Bone marrow (tissue), 2 donors: ENCODE measurements at places on chromosomes 1 and 21.

DNA sequence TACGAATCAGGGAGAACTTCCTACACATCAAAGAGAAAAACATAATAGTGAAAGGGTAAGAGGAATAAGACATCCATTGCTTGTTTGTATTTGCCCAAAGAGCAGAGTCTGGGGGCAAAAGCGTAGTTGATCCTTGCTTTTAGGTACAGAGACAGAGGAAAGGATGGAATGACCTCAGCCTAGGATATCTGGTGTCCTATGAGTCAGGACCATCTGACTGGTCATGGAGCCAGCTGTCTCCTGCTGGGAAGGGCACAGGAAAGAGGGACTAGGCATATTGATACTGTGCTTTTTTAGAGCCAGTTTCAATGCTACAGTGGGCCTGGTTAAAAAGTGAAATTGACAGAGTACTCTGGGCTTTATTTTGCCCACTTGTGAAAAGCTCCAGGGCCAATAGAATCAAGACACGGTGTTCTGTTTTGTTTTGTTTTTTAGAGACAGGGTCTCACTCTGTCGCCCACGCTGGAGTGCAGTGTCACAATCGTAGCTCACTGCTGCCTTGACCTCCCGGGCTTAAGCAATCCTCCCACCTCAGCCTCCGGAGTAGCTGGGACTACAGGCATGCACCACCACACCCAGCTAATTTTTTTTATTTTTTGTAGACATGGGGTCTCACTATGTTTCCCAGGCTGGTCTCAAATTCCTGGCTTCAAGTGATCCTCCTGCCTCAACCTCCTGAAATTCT, 3.2 kb downstream of the PLEKHO1 start:
- DNase-seq: no peak

GRCh38 chr1:21605964-21606705, 63.0 kb downstream of the RAP1GAP start:
- no peak for DNase-seq

DNA sequence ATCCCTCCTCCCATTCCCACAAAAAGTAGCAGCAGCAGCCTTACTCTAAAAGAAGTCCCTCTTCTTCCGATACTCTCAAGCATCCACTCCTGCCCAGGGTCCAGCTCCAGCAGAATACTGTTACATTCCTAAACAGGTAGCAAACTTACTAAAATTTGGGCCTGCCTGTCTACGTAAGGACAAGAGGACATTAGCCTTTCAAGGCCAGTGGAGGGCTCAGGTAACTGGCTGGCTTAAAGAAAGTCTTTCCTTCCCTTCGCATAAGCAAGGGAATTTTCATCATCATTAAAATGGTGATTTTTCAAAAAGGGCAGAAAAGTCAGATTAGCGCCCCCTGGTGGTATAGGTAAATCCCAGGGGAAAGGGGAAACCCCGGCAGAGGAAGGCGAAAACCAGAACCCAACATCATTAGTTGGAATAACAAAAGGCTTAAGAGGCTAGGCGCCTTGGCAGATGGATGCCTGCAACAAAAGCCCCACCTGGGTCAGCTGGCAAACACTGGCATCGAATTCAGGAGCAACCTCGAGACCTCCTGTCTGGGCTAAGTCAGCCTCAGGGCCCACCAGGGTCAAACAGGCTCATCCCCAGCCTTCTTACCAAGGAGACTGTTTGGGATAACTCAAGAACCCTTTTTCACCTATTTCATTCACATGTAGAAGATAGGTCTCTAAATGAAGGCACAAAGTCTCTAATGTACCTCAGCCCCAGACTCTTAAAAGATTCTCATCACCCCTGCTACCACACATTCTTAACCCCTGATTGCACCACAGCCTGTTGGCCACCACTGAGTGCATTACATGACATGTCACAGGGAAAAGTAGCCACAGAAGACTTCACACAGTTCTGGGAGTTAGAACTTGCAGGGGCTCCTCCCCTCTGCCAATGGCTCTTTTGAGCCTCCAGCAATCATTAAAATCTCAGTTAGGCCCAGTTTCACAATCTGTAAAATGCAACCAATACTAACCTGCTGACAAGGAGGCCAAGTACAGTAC, 36.7 kb downstream of the ERI3 start:
- DNase-seq: no peak

GRCh38 chr1:82819234-82819633, 1018.5 kb downstream of the ADGRL2 start:
- DNase-seq: no peak

GRCh38 chr1:15515022-15515663, 8.9 kb downstream of the CASP9 start:
- no peak for DNase-seq

DNA sequence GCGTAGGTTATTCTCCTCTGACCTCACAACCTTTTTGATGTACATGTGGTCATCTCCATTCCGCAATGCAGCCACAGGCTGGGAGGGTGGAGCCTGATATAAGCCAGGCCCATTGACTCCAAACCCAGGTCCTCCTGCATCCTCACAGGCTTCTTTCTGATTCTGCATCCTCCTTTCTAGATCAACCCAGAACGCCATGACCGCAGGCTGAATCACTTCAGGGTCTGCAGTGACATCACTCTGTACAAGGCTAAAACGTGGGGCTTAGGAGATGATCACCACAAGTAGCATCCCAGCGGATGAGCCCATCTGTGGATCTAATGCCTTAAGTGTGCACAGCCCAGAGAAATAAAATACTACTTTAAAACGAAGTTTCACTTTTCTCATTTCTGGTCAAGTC, 16.1 kb downstream of the EBNA1BP2 start:
- DNase-seq: no peak

GRCh38 chr1:103779932-103780331, 30.2 kb downstream of the AMY1C start:
- DNase-seq: no peak

DNA sequence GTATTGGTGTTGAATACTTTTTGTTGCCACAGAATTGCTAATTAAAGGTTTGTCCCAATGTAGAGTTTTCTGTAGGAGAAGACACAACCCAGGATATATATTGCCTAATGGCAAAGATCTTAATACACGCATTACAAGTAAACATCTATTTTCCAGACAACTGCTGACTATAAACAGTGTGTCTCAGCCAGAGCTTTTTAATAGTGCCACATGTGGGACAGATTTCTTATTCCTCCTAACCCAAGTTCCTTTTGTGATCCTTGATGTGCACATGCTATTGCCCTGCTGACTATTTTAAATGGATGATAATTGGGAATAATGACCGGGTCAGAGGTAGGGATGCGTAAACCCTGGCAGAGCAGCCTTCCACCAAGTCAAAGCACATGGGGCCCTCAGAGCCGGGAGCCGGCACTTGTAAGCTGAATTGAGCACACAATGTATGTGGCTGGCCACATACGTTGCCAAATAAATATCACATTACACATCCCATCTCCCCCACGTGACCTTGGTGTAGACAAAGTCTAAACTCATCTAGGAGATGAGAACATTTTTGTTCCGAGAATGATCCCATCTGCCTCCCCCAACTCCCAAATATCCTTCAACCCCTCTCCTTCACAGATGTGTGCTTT, 209.8 kb upstream of the NFIA start:
- no peak for DNase-seq

GRCh38 chr1:59316497-59317128, 19.7 kb downstream of the FGGY start:
- DNase-seq: no peak

GRCh38 chr1:151526735-151527525, 13.2 kb upstream of the TUFT1 start:
- no peak for DNase-seq

DNA sequence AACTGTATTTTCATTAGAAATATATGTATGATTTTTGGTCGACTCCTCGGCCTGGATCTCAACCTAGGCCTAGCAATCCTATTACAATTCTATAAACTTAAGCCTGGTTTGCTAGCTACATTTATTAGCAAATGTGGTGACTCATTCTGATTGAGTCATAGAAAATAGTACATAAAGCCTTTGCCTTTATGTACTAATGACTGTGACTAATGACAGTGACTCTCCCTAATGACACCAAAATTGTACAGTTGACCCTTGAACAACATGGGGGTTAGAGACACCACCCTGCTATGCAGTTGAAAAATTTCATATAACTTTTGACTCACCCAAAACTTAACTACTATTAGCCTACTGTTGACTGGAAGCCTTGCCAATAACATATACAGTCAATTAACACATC, 78.9 kb downstream of the CLEC20A start:
- DNase-seq: no peak

DNA sequence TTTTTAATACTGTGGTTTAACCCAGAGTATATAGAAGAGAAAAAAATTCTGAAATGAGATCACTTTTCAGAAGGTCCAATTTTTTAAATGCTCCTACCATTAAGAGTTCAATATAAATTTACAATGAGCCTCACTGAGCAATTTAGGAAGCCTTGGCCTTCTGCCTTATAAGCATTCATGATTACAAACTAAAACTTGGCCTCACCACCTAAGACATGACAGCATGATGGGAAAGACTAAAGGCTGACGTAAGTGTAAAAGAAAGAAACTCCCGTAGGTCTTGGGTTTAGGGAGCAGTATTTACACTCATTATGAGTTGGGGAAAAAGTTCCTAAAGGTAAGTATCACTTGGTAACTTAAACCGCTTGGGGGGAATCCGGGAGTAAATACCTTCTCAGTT, 70.7 kb upstream of the ESRRG start:
- DNase-seq: no peak

DNA sequence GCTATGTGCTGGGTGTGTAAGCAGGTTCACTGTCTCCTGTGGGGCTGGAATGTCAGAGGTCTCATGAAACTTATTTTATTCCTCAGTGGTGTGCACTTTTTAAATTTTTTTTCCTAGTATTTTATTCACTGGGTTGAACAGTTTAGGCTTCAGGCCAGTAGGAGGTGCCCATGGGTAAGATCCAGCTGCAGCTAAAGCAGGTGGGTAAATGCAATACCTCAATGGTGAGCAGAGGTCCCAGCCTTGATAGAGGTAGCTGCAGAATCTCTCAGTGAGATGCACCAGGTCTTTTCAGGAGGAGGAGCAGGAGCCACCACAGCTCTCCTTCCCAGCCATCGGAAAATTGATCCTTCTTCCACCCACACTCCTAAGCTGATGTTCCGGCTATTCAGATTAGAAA, 12.6 kb upstream of the OR6N2 start:
- no peak for DNase-seq

DNA sequence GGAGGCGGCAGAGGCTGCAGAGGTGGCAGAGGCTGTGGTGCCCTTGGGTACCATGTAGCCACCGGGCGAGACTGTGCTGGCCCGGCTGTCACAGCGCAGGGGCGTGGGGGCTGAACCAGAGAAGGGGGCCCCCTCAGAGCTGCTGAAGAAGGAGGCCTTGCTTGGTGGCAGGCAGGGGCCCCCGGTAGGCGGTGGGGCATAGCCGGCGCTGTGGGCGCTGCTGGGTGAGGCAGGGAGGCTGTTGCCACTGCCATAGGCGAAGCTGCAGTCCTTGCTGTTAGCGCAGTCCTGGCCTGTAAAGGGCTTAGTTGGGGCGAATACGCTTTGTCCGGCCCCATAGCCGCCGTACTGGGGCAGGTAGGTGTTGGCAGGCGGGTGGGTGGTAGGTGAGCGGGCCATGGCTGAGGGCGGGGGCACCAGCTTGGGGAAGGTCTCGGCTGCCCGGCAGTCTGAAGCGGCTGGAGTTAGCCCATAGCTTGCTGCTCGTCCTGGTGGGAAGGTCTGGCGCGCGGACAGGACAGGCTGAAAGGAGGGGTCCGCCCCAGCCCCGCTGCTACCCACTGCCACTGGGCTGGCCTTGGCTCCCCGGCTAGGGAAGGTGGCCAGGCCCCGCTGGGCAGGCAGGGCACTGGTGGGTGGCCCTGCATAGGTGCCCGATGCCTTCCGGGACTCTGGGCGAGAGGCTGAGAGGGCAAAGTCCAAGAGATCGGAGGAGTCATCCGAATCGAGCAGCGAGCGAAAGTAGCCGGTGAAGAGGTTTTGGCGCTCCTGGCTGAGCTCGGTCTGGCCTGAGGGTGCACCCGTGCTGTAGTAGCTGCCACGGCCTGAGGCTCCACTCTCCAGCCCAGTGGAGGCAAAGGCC, 54.9 kb downstream of the AHDC1 start:
- DNase-seq: no peak

- no peak for DNase-seq
Observed at GRCh38 chr21:41387042-41387819, 25.4 kb downstream of the MX2 start.

DNA sequence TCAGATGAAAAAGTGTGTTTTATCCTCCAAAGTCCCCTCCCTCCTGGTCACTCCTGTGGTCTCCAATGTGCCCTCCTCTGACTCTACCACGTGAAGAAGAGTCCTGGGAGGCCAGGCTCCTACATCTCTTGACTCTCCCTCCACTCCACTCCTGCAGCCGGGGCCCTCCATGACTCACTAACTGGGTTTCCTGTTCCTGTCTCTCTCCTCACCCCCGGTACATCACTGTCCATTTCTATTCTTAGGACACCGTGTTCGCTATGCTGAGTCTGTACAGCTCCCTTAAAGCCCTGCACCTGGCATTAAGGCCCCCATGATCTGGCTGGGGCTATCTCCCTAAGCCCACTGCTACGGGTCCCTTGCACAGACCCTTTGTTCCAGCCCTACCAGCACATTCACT, 93.4 kb downstream of the BCAR3 start:
- DNase-seq: no peak

DNA sequence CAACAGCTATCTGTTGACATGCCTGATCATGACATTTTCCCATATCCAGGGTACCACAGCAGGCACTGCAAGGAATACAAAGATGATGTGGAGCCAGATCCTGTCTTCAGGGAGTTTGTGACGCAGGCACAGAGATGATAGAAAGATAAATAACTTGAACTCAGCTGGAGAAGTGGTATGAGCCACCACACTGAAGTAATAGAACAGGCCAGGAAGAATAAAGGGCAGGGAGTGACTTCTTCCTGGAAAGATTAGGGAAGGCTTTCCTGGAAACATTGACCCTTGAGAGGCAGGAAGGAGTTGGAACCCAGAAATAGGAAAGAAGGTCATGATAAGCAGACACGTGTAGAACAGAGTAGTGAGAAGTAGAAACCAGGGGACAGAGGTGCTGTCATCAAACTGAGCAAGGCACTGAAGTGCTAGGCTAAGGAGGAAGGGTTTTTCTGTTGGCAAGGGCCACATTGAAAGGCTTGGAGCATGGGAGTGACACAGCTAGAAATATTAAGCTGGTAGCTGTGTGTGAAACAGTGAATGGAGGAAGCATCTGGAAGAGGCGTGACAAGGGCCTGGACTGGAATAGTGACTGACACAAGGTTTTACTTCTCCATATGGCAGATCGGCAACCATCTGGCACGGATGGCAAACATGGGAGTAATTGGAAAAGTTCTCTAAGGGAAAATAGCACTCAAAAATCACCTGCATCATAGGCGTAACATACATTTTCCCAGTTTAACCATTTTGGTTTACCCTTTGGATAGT, 68.4 kb downstream of the AK5 start:
- no peak for DNase-seq

DNA sequence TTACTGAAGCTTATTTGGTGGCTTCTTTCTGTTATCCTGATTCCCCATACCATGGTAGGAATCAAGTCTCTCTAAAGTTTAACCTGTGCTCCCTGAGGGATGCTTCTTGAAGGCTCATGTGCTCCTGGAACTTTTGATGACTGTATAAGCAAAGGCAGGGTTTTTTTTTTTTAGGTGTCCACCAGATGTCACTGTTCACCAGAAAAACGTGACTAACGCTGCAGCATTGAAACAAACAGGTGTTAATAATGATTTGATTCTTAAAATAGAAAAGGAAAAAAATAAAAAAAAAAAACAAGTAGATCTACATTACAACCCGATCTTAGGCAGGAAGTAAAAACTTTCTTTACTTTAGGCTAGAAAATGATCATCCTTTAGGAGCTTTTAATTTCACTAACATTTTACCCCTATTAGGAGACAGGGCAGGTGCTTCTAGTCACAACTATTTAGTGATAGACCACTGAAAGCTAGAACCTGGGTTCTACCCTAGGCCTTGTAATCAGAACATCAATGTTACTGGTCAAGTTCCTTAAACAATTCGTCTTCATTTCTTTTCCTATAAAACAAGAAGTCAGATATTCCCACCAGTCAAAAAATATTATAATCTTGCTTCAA, 223.0 kb downstream of the PLA2G4A start:
- no peak for DNase-seq
